ENCODE measurements at places on chromosomes 13 and 19. TPM values are rescaled to one million over a fixed set of nuclear protein-coding genes. Genes with fewer than 3 reads are reported as not detected.

The NLRP7 gene
- 0.02 TPM for total RNA-seq

The COL5A3 gene
- 2.6 TPM for total RNA-seq

The TEX101 gene
- not detected for total RNA-seq

The TSKS gene
- total RNA-seq, result not detected

The FRY gene
- total RNA-seq, result 0.10 TPM

The MEDAG gene
- total RNA-seq, result 0.36 TPM

The URAD gene
- total RNA-seq, result not detected

The RASIP1 gene
- 0.45 TPM for total RNA-seq

The NKPD1 gene
- 0.93 TPM for total RNA-seq

The PRR20E gene
- not detected for total RNA-seq

The PCDH17 gene
- total RNA-seq, result not detected

The MEF2B gene
- 1.0 TPM for total RNA-seq

The PRRG2 gene
- 1.1 TPM for total RNA-seq

The FAM32A gene
- total RNA-seq, result 96.1 TPM

The PTH2 gene
- total RNA-seq, result not detected

The CLEC17A gene
- total RNA-seq, result not detected

The FCHO1 gene
- total RNA-seq, result 18.8 TPM

The LILRB4 gene
- total RNA-seq, result not detected

The TMEM238 gene
- 9.3 TPM for total RNA-seq

The RANBP3 gene
- total RNA-seq, result 39.4 TPM

The TLE6 gene
- total RNA-seq, result 6.8 TPM

The CRX gene
- total RNA-seq, result not detected

The PLPPR3 gene
- total RNA-seq, result 5.0 TPM

The ZNF223 gene
- 3.2 TPM for total RNA-seq

The LYPD3 gene
- 0.22 TPM for total RNA-seq

The FCER2 gene
- total RNA-seq, result not detected

The OR7C1 gene
- total RNA-seq, result not detected

The TPTE2 gene
- not detected for total RNA-seq

The CNN1 gene
- total RNA-seq, result 0.44 TPM

The DZIP1 gene
- 11.3 TPM for total RNA-seq

The RBM42 gene
- 200 TPM for total RNA-seq

The KIR3DL1 gene
- total RNA-seq, result not detected

The ZNF420 gene
- 3.9 TPM for total RNA-seq

The EPS8L1 gene
- total RNA-seq, result 3.2 TPM

The NPHS1 gene
- total RNA-seq, result 0.45 TPM

The LYL1 gene
- 0.85 TPM for total RNA-seq

The IGFL2 gene
- 0.86 TPM for total RNA-seq

The TINCR gene
- 2.4 TPM for total RNA-seq

The LILRB1 gene
- not detected for total RNA-seq

The OR1I1 gene
- total RNA-seq, result not detected

Data from A549 treated with AZD2906 at 1 μM for 4 hours (cell line).